ENCODE measurements at places on chromosomes 13 and 19.

DNA sequence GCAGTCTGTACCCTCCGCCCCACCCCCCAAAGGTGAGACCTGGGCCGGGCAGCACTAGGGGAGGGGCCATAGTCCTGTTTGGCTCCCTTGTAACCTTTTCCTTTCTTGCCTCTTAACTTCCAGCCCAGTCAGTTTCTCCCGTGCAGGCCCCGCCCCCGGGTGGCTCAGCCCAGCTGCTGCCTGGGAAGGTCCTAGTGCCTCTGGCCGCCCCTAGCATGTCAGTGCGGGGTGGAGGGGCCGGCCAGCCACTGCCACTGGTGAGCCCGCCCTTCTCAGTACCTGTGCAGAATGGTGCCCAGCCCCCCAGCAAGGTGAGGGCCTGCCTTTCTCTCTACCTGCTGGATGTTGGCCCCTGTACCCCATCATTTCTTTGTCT lies 10.5 kb upstream of the PRR19 start:
- no peak for DNase-seq

DNA sequence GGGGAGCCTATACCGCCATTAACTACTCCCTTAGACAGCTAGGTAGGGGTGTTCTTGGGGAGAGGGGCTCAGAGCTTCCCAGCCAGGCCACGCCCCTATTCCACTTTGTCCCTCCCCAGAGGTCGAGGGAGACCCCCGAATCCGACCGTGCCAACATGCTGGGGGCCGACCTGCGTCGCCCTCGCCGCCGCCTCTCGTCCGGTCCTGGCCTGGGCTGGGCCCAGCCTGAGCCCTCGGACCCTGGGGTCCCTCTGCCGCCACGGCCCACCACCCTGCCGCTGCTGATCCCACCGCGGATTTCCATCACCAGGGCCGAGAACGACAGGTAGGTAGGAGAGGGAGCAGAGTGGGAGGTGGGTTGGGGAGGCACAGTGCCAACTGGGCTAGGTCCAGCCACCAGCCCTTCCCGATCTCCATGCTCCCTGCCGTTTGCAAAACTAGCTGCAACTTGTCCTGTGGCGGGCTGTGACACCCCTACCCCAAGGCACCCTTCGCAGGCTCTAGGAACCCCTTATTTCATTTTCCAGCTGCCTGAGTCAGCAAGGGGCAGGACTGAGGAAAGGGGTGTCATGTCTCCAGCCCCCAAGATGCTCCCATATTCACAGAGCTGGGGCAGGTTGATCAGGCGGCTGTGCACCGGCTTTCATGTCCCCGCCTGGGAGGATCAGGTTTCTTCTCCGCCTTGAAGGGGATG lies 2.6 kb upstream of the PDE4A start:
- DNase-seq = no peak

GRCh38 chr13:46720189-46720588 lies 76.8 kb downstream of the ESD start:
- no peak for DNase-seq

- no peak for DNase-seq
These were observed 17.7 kb downstream of the NUMBL start for GRCh38 chr19:40672573-40673299.

DNA sequence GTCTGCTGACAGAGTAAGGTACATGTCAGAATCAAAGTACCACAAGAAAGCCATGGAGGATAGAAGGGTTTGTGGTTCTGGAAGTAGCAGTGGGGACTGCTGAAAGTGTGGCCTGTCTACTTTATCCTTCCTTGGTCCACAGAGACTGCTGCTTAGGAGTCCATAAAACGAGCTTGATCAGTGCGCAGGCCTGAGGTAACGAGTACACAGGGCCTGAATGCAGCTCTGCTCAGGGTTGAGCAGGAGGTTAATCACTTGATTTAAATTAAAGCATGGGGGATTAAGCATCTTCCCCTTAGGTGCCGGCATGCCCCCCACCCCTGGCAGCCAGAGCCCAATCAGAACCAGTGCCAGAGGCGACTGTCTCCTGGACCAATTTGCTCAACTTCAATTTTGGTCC lies 34.9 kb upstream of the WASF3 start:
- DNase-seq = no peak

DNA sequence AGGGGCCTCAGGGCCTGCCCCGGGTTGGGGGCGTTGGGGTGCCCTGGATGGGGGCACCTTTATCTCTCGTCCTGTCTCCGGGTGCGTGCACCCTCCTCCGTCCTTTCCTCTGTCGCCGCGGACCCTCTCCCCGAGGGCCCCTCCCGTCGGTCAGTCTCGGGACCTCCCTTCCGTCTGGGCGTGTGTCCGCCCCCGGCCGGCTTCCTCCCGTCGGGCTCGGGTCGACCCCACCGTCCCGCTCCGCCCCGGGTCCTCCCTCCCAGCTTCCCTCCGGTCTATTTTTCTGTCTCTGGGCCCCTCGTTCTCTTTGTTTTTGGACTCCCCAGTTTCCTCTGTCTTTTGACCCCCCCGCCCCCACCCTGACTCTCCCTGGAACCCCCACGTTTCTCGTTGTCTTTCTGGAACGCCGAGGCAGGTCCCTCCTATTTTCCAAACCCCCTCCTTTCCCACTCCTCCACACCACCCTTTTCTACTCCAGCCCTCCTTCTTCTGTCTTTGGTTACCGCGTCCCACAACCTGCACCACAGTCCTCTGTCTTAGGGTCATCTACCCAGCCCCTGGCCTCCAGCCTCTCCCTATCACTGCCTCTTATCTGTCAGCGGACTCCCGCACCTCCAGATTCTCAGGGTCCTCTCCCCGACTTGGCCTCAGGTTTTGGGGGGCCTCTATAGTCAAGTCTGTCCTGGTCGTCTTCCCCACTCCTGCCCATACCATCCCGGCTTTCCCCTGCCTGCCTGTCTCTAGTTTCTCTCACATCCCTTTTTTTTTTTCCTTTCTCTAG lies 757 bp downstream of the EGLN2 start:
- no peak for DNase-seq

DNA sequence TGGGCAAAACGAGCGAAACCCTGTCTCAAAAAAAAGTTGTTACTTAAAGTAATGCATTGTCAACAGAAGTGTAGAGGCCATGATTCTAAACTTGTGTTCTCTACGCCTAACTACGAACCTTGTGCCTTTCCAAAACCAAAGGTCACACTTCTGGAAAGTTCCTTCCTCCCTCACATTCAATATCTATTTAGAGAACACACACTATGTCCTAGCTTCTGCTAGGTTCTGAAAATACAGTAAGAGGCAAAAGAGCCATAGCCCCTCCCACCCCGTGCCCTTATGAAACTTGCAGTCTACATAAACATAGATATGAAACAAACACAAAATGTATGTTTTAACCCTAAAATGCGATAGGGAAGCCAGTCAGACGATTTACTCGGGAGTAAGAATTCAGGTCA lies 36.4 kb downstream of the RNF6 start:
- DNase-seq = no peak

DNA sequence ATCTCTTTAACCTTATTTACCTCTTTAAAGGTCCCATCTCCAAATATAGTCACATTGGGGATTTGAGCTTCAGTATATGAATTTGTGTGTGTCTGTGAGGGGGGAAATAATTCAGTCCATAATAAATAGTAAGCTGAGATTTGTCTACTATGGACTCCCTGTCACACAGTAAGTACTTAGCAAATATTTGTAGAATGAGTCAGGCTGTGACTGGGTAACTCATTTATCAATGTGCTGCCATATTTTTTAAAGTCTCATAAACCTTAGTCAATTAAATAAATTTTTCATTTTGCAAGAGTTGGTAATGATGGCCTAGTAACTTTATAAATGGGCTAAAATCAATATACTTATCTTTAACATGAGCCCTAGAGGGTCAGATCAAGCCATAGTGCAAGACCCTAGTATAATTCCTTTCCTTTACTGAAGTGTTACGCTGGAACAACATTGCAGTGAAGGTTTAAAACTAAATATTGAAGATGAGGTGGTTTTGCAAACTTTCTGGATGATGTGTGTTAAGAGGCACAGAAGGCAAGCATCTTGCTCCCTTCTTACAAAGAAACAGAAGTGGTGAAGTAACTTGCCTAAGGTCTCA lies 305.1 kb downstream of the KCNRG start:
- DNase-seq = no peak

GRCh38 chr13:49569993-49570689 lies 15.2 kb downstream of the RCBTB1 start:
- DNase-seq = no peak

GRCh38 chr19:56848166-56848565 lies 7.6 kb upstream of the PEG3 start:
- no peak for DNase-seq

GRCh38 chr13:114311908-114312307 lies 2.4 kb upstream of the CHAMP1 start:
- DNase-seq = no peak

- DNase-seq = no peak
These were observed 22.0 kb downstream of the GGACT start for GRCh38 chr13:100566543-100566942.

GRCh38 chr19:46761418-46761831 lies 15.2 kb upstream of the STRN4 start:
- no peak for DNase-seq

GRCh38 chr19:12786141-12786870 lies 5.0 kb upstream of the JUNB start:
- no peak for DNase-seq

DNA sequence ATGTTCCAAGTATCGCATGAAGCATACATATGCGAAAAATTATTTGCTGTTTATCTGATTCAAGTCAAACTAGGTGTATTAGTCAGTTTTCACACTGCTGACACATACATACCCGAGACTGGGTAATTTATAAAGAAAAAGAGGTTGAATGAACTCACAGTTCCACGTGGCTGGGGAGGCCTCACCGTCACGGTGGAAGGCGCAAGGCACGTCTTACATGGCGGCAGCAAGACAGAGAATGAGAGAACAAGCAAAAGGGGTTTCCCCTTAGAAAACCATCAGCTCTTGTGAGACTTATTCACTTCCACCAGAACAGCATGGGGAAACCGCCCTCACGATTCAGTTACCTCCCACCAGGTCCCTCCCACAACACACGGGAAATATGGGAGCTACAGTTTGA lies 13.0 kb upstream of the PROZ start:
- peak; percentile 54 for DNase-seq
